ENCODE measurements at places on chromosomes 1 and 21.

DNA sequence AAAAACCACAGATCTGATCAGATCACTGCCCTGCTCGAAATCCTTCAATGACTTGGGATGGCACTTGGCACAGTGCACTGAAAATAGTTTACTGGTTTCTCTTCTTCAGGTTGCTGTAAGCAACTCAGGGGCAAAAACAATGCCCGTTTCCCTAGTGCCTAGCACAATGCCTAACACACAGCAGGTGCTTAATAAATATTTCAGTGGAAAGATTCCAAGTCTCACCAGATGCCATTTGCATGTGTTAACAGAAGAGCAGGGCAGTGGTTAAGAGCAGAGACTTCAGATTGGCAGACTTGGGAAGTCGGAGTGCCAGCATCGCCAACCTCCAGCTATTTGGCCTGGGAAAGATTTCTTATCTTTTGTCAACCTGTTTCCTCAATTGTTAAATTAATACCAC is 10.9 kb upstream of the METTL25B start:
- no peak for DNase-seq

DNA sequence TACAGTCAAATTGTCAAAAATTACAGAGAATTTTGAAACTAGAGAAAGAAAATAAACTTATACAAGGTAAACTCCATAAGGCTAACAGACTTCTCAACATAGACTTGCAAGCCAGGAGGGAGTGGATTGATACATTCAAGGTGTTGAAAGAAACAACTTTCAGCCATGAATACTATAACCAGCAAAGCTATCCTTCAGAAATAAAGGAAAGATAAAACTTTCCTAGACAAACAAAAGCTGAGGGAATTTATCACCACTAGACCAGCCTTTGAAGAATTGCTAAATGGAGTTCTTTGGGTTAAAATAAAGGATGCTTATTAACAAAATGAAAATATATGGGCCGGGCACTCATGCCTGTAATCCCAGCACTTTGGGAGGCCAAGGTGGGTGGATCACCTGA is 52.7 kb downstream of the C1orf185 start:
- no peak for DNase-seq

DNA sequence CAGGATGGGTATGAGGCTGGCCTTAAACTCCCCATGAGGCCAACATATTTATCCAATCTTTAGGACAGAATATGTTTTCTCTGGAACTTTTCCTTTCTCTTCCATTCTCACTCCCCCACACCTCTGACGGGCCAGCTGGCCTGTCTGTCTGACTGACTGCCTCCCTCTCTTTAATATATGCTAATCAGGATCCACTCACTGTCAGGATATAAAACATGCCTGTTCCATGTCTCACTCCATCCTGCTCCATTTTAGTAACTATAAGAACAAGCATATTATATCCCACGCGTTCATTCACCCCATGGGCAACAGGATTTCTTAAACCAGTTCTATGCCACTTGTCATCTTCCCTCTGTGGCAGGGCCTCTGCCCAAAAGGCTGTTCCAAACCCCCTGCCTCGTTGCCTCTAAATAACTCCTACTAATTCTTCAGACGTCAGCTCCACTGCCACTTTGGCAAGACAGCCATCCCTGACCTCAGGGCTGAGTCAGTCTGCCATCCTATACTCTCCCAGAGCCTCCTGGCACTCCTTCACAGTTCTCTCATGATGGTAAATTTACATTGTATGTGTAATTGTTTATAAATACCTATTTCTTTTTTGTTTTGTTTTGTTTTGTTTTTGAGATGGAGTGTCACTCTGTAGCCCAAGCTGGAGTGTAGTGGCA is 84.3 kb upstream of the SPATA6 start:
- DNase-seq, result no peak

DNA sequence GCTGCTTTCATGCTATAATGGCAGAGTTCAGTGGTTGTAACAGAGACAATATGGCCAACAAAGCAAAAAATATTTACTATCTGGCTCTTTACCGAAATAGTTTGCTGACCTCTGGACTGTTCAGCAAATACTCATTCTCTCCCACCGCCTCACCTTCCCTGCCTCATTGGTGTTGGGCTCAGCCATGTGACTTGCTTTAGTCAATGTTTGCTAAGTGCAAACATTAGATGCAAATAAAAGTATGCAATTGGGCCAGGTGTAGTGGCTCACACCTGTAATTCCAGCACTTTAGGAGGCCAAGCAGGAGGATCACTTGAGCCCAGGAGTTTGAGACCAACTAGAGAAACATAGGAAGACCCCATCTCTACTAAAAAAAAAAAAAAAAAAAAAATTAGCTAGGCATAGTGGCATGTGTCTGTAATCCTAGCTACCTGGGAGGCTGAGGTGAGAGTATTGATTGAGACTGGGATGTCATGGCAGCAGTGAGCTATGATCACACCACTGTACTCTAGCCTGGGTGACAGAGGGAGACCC is 55.1 kb downstream of the RPL5 start:
- no peak for DNase-seq

DNA sequence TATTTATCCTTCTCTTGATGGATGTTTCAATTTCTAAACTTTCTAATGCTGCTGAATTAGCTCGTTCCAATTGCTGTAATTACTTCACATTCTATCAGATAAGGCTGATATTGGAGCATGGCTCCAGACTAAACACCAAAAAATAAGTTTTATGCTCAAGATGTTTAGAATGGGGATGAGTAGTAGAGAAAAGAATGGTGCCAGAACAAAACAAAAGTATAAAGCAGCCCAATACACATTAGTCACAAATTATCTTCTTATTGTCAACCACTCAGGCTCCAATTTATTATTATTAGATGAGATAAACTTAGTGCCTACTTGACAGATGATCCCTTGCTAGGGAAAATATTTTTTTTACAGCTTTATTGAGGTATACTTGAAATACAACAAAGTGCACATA is 21.8 kb downstream of the ATPAF1 start:
- no peak for DNase-seq

DNA sequence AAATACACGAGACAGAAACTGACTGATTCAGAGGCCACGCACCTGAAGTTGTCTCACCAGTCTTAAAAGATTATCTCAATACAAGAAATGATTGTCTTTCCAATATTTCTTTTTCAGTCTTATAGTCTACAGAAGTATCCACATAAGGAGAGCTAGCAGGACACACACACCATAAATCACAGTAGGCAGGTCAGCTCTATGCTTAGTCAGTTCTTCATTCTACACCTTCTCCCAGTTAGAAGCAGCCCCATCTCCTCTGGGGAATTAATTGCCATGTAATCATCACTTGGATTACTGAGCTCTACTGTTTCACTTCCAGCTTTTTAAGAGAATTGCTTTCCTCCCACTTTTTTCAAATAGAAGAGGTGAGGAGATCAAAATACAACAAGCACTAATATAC is 59.6 kb downstream of the SMYD3 start:
- no peak for DNase-seq

- DNase-seq, result no peak
Observed at GRCh38 chr1:1204425-1204920, 1.9 kb downstream of the TNFRSF18 start.

DNA sequence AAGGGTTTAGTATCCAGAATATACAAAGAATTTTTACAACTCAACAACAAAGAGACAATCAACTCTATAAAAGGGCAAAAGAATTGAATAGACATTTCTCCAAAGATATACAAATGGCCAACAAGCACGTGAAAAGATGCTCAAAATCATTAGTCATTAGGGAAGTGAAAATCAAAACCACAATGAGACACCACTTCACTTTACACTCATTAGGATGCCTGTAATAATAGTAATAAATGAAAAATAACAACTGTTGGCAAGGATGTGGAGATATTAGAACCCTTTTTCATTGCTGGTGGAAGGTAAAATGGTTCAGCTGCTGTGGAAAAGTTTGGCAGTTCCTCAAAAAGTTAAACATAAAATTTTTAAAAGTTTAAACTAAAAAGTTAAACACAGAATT is 7.0 kb upstream of the ABCD3 start:
- DNase-seq, result no peak

DNA sequence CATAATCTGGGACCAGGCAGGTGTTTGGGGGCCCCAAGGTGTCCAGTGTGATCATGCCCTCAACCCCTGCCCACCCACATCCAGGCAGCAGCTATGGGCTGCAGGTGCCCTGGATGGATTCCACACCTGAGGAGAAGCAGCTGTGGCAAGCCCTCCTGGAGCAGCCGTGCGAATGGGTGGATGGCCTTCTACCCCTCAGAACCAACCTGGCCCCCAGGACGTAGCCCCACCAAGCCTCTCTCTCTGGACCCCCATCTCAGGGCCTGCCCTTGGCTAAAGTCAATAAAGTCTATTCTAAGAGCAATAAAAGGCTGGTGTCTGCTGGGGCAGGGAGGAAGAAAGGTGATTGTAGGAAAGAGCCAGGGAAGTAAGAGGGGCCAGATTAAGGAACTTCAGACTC is 11.8 kb downstream of the SYTL1 start:
- DNase-seq, result no peak

- no peak for DNase-seq
Observed at GRCh38 chr21:17708522-17709265, 96.0 kb upstream of the BTG3 start.

DNA sequence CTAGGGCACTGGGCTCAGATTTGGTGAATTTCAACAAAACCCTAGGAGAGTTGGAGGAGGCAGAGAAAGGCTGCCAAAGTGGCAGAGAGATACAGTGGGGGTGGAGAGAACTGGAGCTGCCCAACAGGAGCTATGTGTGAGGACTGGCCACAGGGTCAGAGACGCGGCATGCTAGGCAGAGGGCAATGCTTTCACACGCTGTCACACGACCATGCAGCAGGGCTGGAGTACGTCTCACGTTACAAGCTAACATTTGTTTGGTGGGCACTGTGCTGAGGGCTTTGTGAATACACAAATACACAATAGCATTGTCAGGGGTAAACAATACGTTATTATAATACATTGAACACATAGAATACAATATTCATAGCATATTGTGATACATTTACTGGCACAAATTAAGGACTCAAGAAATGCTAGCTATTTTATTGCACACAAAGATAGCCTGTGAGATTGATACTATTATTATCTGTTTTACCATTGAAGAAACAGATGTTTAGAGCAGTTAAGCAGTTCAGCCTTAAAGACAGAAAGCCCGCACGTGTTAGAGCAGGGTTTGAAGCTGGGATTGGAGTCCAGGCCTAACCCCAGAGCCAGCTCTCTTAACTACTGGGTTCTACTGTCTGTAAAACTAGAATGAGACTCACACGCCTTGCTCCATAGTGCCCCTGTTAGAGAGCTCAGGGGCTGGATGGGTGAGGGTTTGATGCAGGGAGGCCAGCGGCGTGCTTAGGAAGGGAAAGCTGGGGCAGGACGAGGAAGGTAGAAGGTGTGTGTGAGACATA is 4.5 kb downstream of the RAB7B start:
- no peak for DNase-seq

DNA sequence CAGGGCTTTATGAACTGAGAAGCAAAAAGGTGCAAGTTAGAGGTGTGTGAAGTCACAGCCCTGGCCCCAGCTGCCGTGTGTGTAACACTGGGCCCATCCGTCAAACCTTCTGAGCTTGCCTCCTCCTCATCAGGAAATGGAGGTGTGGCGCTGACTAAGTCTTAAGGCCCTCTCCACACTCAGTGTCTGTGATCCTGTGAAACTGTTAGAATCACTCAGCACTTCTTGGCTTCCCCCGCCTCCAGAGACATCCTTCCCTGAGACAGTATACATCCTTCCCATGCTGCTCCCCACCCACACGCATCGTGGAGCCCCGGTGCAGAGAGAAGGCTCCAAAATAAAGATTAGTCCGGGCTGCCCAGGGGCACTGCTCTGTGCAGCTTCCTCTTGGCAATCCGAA is 33.3 kb downstream of the LRP8 start:
- DNase-seq, result no peak

DNA sequence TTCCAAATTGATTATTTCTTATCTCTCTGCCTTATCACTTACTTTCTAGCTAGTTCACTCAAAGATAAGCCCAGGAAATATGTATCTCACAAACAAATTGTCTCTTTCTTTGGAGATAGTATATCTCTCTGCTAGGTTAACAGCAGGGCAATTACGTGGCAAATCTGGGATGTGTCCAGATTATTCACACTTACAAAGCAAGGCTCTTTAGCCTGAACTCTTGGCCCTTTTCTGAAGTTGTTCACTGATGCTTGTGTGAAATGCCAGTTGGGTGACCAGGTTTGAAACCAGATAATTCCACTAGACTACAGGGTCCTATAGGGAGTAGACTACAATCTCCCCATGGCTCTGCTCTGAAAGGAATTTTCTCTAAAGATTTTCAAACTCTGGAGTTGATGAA is 30.8 kb upstream of the FAM78B start:
- no peak for DNase-seq

GRCh38 chr1:19698181-19698580 is 33.5 kb downstream of the HTR6 start:
- no peak for DNase-seq

GRCh38 chr1:31027693-31028526 is 37.6 kb downstream of the PUM1 start:
- no peak for DNase-seq

DNA sequence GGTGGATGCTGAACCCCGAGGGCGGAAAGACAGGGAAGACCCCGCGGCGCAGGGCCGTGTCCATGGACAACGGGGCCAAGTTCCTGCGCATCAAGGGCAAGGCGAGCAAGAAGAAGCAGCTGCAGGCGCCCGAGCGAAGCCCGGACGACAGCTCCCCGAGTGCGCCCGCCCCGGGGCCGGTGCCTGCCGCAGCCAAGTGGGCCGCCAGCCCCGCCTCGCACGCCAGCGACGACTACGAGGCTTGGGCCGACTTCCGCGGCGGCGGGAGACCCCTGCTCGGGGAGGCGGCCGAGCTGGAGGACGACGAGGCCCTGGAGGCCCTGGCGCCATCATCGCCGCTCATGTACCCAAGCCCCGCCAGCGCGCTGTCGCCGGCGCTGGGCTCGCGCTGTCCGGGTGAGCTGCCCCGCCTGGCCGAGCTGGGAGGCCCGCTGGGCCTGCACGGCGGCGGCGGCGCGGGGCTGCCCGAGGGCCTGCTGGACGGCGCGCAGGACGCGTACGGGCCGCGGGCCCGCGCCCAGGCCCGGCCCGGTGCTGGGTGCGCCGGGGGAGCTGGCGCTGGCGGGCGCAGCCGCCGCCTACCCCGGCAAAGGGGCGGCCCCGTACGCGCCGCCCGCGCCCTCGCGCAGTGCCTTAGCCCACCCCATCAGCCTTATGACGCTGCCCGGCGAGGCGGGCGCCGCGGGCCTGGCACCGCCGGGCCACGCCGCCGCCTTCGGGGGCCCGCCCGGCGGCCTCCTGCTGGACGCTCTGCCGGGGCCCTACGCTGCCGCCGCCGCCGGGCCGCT is 20.7 kb downstream of the FOXO6 start:
- no peak for DNase-seq

DNA sequence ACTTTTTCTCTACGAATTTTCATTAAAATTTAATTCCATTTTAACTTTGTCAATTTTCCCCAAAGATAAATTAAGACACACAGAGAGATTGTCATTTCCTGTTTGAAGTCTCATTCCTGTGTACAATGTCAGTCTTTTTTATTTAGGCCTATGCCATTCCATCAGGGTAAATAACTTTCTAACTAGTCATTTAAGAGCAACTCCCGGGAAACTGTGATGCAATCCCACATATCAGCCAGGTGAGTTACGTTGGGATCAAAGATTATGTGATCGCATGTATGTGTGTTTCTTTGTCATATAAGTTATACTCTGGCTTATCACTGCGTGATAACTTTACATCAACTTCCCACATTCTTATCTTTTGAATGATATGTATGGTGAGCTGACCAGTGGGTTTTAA is 86.1 kb upstream of the S1PR1 start:
- no peak for DNase-seq

All from stimulated activated CD4-positive, alpha-beta T cell treated with anti-CD3 and anti-CD28 coated beads, Interleukin-1b, Interleukin-23, amount 100 ng/mL, for 1 hour (primary cell).